ENCODE measurements at places on chromosomes 1 and 21.

DNA sequence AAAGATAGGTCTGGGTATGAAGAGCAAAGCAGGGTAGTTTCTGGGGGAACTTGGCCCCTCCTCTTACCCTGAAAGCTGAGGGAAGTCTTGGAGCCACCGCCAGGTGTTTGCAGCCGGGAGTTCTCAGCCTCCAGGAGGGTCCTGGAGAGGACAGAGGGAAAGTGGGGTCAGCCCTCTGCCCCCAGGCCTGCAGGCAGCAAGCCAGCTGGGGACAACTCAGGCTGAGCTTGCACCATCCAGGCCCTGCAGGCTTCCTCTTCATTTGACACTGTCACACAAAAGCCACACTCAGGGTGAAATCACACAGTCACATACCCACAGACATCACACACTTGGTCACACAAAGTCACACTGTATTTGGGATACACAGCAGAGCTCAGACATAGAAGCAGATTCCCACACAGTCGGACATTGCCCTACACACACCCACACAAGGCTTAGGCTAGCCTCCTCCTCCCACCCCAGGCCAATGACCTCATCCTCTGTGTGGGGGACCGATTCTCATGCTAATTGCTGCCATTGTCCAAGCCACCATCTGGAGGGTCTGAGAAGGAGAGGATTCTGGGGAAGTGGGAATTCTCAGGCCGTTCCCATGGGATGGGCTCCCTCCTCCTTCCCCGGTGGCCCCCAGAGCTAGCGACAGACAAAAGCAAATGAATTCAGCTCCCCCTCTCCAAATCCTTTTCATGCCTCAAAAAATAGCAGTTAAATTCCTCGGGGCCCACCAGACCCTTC lies 3.7 kb downstream of the NES start:
- peaks cover 12% of the 10 kb centered on the region for H3K4me1 ChIP-seq
- no peak for DNase-seq
- H3K36me3 ChIP-seq: peaks cover 6% of the 10 kb centered on the region

- peaks cover 4% of the 10 kb centered on the region for H3K36me3 ChIP-seq
- peaks cover 43% of the 10 kb centered on the region for H3K27me3 ChIP-seq
- H3K4me1 ChIP-seq: peaks cover 30% of the 10 kb centered on the region
- H3K27ac ChIP-seq: peak within 1 kb of the TSS; percentile 91
- DNase-seq: peak; percentile 49
Observed at GRCh38 chr1:112706505-112707220, at the start of gene RHOC. Gene RHOC (minus strand): TSS chr1:112707127. CDS start chr1:112703799, 3,328 bp downstream.

DNA sequence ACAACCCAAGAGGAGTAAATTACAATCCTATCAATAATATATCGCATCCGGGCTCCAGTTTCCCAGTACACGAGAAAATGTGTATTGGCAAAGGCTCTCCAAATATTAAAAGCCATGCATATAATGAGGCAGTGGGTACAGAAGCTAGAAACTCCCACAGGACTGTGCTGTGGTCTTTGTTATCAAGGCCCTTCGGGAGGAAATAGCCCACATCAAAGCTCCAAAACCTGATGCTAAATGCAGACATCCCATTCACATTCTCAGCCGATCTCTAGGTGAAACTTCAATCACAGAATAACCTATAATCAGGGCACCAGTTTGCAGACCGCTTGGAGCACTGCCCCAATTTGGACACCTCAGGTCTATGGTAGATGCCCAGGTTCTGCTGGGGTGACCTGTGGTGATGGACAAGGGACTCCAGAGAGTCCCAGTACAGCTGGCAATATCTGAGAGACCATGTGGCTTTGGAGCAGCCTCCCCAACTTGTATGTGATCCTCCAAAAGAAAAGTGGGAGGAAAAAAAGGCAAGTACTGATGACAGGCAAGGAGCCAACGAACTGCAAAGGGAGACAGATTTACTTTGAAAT lies 148.8 kb upstream of the CAMK1G start:
- H3K27me3 ChIP-seq: no peaks in the 10 kb centered on the region
- H3K4me1 ChIP-seq: peaks cover 31% of the 10 kb centered on the region
- H3K36me3 ChIP-seq: no peaks in the 10 kb centered on the region
- DNase-seq: no peak
- peak overlapping the region; percentile 89 for H3K27ac ChIP-seq
- H3K4me3 ChIP-seq: no peak overlapping the region

GRCh38 chr1:205578780-205579571 lies 52.8 kb downstream of the ELK4 start:
- no peak overlapping the region for H3K27ac ChIP-seq
- H3K36me3 ChIP-seq: no peaks in the 10 kb centered on the region
- peaks cover 47% of the 10 kb centered on the region for H3K27me3 ChIP-seq
- H3K4me1 ChIP-seq: peaks cover 1% of the 10 kb centered on the region

- H3K36me3 ChIP-seq: no peaks in the 10 kb centered on the region
- no peaks in the 10 kb centered on the region for H3K27me3 ChIP-seq
- H3K4me3 ChIP-seq: no peak overlapping the region
- H3K4me1 ChIP-seq: peaks cover 20% of the 10 kb centered on the region
- DNase-seq: no peak
Observed at GRCh38 chr1:200336901-200337391, 72.9 kb downstream of the ZNF281 start.
